Activated CD4-positive, alpha-beta T cell treated with anti-CD3 and anti-CD28 coated beads for 1 hour (primary cell): ENCODE measurements at places on chromosomes 6 and 20.

DNA sequence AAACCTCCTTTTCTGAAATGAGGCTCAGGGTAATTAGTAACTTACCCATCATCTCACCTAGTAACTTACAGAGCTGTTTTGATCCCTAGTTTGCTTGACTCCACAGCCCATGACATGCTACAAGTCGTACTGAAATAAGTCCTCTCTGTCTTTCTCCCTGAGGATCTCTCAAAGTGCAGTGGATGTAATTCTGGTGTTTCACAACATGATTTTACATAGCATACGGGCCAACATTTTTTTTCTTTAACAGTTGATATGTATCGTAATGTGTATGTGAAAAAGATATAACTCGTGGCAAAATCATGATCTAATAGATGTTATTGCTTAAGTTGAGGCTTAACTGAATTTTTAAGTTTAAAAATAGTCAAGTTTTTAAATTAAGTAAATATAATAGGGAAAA lies 45.0 kb downstream of the TSHZ2 start:
- no peak for DNase-seq

DNA sequence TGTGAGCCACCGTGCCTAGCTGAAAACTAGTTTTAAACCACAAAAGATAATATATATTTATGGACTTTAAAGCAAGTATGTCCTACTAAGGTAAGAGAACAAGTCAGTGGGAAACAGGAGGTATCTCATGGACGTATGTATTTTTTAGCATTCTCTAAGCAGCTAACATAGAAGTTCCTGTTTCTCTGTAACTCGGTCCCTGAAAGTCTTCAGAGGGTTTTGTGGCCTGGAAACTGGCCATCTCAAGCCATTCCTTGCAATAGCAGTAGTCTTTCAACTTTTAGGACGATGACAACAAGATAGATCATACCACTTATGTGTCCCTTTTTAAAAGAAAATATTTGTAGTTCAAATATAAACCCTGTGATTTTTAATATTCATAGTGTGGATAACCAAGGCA lies 95.6 kb upstream of the RALGAPA2 start:
- DNase-seq, result no peak

DNA sequence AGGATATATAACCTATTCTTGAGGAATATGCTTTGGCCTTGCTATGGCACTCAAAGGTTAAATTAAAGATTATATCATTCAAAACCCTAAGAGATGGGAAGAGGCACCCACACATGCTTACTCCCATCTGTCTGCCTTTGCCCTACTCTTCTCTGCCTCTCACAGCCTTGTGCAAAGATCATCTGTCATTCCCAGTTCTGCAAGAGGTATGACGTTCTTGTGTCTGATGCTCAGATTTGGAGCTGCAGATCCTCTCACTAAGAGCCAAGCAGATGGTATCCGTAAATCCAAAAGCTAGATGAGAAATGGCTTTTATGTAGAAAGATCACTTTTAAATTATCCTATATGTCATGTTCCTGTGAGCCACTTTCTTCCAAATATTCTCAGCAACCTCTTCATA lies 112.0 kb downstream of the GPR63 start:
- DNase-seq, result no peak

GRCh38 chr6:84017709-84018452 lies 15.7 kb upstream of the MRAP2 start:
- DNase-seq, result no peak

- no peak for DNase-seq
Observed at GRCh38 chr6:135534773-135535380, 37.3 kb upstream of the AHI1 start.
